ENCODE measurements at places on chromosomes 6 and 20. TPM values are rescaled to one million over a fixed set of nuclear protein-coding genes. Genes with fewer than 3 reads are reported as not detected.
A peak's percentile ranks its signal among the peaks of the same experiment; 100 is the strongest.

Gene PDE7B
- 0.23 TPM for total RNA-seq

Gene TXLNB
- 0.15 TPM for total RNA-seq

Gene BPIFB2
- total RNA-seq: 93.5 TPM

GRCh38 chr6:131225127-131225526 is 89.9 kb downstream of the AKAP7 start:
- no peaks in the 10 kb centered on the region for H3K4me1 ChIP-seq
- no peak overlapping the region for H3K4me3 ChIP-seq
- H3K27ac ChIP-seq: no peak overlapping the region
- no peak for DNase-seq
- no peaks in the 10 kb centered on the region for H3K36me3 ChIP-seq
- H3K27me3 ChIP-seq: no peaks in the 10 kb centered on the region

DNA sequence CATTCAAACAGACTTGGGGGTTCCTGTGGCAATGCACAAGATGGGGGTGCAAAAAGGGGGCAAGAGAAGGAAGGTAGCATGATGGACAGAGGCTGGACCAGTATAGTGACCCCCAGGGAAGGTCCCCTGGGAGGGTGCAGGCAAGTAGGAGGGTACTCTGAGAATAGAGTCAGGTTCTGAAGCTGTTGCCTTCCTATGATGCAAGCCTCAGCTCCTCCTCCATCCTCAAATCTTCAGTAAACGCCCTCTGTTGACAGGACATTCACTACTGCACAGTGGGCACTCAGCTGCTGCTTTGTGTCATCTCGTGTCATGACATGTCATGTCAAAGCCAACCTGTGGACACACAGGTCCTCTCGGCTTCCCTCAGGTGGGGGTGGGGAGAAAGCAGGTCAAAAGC is 5.8 kb upstream of the SDCBP2 start:
- H3K36me3 ChIP-seq: no peaks in the 10 kb centered on the region
- H3K4me3 ChIP-seq: no peak overlapping the region
- peak overlapping the region; percentile 77 for H3K27ac ChIP-seq
- H3K4me1 ChIP-seq: peaks cover 73% of the 10 kb centered on the region

GRCh38 chr6:7765575-7766325 is 39.9 kb downstream of the BMP6 start:
- no peak overlapping the region for H3K27ac ChIP-seq
- H3K36me3 ChIP-seq: no peaks in the 10 kb centered on the region
- no peaks in the 10 kb centered on the region for H3K27me3 ChIP-seq
- DNase-seq: no peak
- no peaks in the 10 kb centered on the region for H3K4me1 ChIP-seq
- H3K4me3 ChIP-seq: no peak overlapping the region

DNA sequence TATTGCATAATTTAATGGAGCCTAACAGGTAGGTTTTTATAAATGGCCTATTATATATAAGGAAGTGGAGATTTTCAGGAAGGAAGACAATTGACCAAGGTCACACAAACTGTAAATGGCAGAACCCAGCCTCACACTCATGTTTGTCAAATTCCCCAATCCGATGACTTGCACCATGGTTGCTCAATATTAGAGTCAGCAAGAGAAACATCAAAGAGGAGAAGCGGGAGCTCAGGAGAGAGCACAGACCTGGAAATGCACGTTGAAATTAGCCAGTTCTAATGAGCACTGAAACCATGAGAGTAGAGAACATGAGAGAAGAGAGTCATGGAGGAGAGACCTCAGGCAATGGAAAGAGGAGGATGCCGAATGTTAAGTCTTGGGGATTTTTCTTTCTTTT is 13.5 kb upstream of the MLIP start:
- no peak overlapping the region for H3K4me3 ChIP-seq
- H3K27me3 ChIP-seq: no peaks in the 10 kb centered on the region
- no peak for DNase-seq
- H3K4me1 ChIP-seq: no peaks in the 10 kb centered on the region
- H3K36me3 ChIP-seq: no peaks in the 10 kb centered on the region
- no peak overlapping the region for H3K27ac ChIP-seq

- H3K27me3 ChIP-seq: no peaks in the 10 kb centered on the region
- no peaks in the 10 kb centered on the region for H3K4me1 ChIP-seq
- H3K27ac ChIP-seq: no peak overlapping the region
- no peaks in the 10 kb centered on the region for H3K36me3 ChIP-seq
- H3K4me3 ChIP-seq: no peak overlapping the region
- no peak for DNase-seq
Measured at GRCh38 chr6:37798436-37799262, 20.9 kb upstream of the ZFAND3 start.

DNA sequence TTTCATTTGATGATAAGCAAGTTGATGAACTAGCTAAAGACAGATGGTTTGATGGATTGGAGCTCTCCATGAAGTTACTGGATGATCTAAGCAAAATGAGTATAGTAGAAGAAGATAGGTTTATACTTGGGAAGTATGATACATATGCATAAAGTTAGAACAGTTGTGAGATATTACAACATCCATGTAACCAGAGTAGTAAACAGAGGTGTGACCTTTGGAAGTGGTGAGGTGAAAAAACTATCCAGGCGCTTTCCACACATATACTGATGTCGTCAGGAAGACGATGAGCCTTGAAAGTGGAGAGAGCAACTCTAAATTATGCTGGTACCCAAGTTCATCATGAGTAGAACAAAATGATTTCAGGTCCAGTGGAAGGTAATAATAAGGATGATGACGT is 271.0 kb downstream of the PTPRK start:
- no peak overlapping the region for H3K4me3 ChIP-seq
- no peaks in the 10 kb centered on the region for H3K4me1 ChIP-seq
- DNase-seq: no peak
- no peaks in the 10 kb centered on the region for H3K36me3 ChIP-seq

- no peak for DNase-seq
- H3K4me3 ChIP-seq: no peak overlapping the region
- peaks cover 98% of the 10 kb centered on the region for H3K4me1 ChIP-seq
- no peaks in the 10 kb centered on the region for H3K27me3 ChIP-seq
- H3K36me3 ChIP-seq: no peaks in the 10 kb centered on the region
Measured at GRCh38 chr20:41047975-41048305, 19.3 kb downstream of the TOP1 start.

DNA sequence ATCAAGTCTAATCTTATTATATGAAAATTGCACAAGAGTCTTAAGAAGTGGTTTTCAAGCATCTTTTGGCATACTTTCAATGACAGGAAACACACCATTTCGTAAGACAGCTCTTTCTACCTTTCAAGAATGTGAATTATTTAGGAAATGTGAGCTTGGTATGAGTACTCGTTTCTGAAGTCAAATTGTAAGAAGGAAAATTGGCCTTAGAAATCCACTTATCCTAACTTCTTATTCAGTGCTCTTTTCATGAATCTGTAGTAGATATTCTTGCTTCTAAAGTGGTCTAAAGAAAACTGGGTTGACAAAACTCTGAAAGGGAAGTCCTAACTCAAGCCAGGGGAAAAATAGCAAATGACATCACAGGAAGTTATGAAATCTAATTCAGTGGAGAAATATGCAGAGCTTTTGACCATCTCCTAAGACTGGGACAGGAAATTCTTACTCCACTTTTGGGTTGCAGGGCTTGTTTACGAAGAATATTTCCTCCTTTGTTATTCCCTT is 38.5 kb upstream of the OGFRL1 start:
- H3K27ac ChIP-seq: no peak overlapping the region
- no peak for DNase-seq
- H3K4me1 ChIP-seq: no peaks in the 10 kb centered on the region
- no peak overlapping the region for H3K4me3 ChIP-seq
- no peaks in the 10 kb centered on the region for H3K36me3 ChIP-seq
- H3K27me3 ChIP-seq: no peaks in the 10 kb centered on the region
